ENCODE measurements at places on chromosomes 13 and 19.

GRCh38 chr19:50005428-50005827 is 19.7 kb downstream of the VRK3 start:
- no peak for DNase-seq

- no peak for DNase-seq
These were observed 211.5 kb upstream of the KL start for GRCh38 chr13:32804673-32805230.

- no peak for DNase-seq
These were observed 21.8 kb upstream of the OR10H1 start for GRCh38 chr19:15837221-15837731.

DNA sequence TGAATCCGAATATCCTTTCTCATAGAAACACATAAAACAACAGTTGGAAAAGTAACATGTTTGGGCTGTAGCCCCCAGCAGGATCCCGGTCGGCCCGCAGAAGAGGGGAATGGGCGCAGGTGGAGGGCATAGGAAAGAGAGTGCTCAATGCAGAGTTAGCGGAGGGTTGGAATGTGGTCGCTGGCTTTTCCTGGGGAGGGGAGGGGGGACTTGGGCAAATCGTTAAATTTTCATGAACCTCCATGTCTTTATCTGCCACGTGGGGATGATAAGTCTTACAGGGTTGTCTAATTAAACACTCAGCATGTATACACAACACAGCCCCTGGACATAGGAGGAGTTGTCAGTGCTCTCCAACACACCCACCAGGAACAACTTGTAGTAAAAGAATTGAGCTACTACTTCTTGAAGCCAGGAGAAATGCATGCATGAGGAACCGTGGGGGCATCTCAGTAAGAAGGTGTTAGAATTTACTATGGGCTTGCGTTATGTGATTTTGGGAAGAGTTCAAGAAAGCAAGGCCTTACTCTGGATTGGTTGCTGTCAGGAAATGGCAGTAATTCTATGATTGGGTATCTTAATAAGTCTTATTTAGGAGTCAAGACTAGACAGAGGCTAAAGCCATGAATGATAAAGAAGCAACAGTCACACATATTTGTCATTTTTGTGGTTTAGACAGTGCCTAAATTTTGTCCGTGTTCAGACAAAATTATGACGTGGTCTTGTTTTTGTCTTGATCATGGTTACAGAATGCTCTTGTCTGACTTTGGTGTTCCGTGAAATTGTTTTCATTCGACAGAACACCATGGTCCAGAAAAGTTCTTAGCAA is 671 bp upstream of the SLC46A3 start:
- DNase-seq, result no peak

GRCh38 chr19:18677156-18677555 is 6.3 kb upstream of the CRTC1 start:
- no peak for DNase-seq

GRCh38 chr19:13574933-13575332 is 68.7 kb upstream of the CACNA1A start:
- no peak for DNase-seq

- DNase-seq, result no peak
These were observed 4.7 kb upstream of the MEX3D start for GRCh38 chr19:1572795-1573194.

DNA sequence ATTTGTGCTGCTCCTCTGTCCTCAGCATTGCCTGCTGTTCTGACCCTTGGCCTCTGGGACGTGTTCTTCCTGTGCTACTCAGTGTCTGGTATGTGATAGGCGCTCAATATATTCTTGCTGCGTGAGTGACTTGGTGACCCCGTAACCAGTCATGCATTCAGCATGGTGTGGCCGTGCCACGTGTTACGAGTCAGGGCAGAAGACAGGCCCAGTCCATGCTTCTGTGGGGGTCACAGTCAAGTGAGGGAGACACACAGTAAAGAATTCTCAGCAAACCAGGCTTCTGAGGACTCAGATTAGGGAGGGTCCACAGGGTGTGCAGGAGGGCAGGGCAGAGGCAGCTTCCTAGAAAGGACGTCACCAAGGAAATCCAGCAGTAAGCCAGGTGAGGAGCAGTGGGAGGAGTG is 7.9 kb downstream of the PPP1R37 start:
- DNase-seq, result no peak

Data from activated CD4-positive, alpha-beta T cell treated with anti-CD3 and anti-CD28 coated beads for 24 hours (primary cell).